ENCODE measurements at places on chromosomes 6 and 20.
A peak's percentile ranks its signal among the peaks of the same experiment; 100 is the strongest.

DNA sequence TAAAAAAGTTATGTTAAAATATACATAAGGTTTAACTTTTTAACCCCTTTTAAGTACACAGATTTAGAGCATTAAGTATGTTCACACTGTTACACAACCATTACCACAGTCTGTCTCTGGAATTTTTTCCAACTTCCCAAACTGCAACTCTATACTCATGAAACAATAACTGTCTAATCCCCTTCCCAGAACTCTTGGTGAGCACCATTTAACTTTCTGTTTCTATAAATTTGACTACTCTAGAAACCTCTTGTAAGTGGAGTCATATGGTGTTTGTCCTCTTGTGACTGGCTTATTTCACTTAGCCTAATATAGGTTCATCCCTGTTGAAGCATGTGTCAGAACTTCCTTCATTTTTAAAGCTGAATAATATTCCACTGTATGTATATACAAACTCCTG is 98.1 kb downstream of the MAP3K7 start:
- no peak for DNase-seq

GRCh38 chr6:37435373-37435772 is 2.4 kb downstream of the CMTR1 start:
- no peak for DNase-seq

- DNase-seq, result no peak
These were observed 56.5 kb downstream of the ARMC2 start for GRCh38 chr6:108904741-108905140.

DNA sequence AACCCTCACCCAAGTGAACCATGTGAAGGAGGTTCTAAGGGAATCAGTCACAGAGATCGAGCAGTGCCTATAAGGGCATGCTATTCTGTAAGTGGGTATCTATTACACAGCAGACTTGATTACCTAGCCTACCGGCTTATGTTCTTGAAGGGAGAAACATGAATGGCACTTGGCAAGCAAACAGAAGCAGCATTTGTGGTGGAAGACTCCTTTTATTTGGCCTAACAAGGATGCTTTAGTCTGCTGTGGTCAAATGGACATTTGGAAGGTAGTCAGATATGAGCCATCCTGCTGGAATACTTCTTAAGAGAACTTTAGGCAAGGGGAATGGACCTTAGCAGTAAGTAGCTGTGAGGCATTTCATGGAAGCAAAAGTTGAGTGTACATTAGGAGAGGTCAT is 126.3 kb downstream of the COL12A1 start:
- DNase-seq, result no peak

DNA sequence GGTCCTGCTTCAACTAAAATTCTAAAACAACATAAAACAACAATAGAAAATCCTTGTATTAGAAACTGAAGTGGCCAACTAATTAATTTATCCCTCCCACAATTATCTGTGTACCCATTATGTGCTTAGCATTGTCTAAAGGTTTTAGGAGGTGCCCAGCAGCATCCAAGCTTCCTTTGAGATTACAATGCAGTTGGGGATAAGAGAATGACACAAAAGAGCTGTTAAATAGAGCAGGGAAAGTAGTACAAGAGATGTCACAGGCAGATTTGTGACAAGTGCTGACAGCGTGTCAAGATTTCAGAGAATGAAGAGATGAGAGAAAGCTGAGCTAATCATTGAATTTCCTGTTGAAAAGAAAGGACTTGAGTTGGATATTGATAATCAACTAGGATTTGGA is 204.8 kb downstream of the OTOR start:
- DNase-seq, result no peak

DNA sequence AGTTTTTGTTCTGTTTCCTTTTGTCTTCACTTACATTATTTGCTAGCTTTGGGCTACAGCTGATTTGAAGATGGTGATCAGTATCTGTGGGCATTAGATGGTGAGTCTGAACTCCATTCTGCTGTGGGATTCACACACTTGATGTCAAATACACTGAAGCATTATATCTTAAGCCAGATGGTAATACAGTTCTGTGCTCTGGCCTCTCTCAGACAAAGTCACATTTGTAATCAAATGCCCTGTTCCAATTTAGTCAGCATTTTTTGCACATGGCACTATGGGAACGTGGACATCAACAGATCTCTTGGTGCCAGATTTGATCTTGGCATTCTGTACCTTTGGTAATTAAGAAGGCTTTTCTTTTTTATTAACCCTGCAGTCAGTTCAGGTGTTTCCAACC is 56.0 kb downstream of the SASH1 start:
- DNase-seq, result no peak

DNA sequence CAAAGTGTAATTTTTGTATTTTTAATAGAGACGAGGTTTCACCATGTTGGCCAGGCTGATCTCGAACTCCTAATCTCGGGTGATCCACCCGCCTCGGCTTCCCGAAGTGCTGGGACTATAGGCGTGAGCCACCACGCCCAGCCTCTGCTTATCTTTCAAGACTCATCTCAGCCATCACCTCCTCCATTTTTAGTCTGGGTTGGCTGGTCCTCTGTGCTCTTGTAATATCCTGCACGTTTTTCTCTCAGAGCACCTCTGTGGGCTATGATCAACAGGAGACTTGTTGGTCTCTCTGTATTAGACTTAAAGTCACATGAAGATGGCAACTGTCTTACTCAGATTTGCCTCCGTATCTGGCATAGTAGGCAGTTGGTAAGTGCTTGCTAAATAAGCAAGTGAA is 7.6 kb downstream of the NOTCH4 start:
- no peak for DNase-seq

DNA sequence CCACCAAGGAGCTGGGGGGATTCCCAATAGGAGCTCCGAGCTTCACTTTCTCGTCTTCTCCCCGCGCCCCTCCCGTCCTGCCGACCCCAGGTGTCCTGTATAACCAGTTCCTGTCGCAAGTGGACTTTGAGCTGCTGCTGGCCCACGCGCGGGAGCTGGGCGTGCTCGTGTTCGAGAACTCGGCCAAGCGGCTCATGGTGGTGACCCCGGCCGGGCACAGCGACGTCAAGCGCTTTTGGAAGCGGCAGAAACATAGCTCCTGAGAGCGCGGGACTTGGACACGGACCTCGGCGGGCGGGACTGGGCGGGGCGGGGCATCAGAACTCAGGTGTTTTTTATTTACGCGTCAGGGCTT is 340 bp upstream of the VARS2 start:
- no peak for DNase-seq

GRCh38 chr6:7145885-7146828 is 38.4 kb downstream of the RREB1 start:
- peak; percentile 64 for DNase-seq

DNA sequence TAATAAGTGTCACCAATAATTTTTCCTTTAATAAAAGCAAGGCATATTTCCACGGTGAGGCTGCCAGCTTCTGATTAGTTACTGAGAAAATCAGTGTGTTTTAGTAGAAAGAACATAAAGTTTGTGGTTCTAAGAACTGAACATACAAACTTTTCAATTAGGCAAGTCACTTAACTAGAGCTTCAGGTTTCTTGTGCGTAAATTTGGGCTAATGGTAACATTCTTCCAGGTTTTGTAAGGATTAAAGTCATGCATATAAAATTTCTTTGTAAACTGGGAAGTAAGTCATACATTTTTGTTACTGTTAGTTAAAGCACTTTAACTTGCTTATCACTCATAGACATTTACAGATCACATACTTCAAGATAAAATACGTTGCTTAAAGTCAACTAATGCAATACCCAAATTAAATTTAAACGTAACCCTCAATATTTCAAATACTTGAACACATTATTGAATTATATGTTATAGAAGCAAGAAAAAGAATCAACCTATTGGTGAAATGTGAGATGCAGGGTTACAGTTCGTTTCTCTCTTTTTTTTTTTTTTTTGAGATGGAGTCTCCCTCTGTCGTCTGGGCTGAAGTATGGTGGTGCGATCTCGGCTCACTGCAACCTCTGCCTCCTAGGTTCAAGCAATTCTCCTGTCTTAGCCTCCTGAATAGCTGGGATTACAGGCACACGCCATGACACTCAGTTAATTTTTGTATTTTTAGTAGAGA is 327.3 kb upstream of the NOX3 start:
- no peak for DNase-seq

DNA sequence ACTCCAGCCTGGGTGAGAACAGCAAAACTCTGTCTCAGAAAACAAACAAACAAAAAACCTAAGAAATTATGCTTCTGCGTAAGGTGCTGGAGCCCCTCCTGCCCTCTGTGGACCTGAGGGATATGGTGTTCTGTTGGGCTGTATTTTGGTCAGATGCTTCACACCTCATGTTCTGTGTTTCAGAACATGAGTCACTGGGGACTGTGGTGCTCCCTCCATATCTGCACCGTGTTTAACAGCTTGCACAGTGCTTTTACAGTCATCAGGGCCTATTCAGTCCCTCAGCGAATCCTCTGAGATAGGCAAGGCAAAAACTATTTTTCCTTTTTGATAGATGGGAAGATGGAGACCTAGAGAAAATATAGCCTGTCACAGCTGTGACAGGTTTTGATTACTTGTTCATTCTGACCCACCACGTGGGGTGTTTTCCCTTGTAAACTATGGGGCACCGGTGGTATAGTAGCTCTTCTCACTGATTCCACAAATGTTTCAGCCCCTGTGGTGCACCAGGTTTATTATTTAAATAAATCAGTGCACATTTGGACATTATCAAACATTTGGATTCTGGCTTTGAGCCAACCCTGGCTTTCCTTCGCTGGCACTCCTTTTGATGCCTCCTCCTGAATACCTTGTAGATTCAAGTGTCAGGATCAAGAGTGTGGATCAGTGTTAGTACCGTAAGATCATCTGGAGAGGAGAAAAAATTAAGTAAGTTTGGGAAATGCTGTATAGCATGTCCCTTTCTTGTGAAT is 9.6 kb downstream of the TTPAL start:
- no peak for DNase-seq

- peak; percentile 85 for DNase-seq
These were observed 38.2 kb downstream of the C6orf132 start for GRCh38 chr6:42104095-42104803.

GRCh38 chr20:56933331-56933698 is 304.2 kb downstream of the TFAP2C start:
- DNase-seq, result no peak

DNA sequence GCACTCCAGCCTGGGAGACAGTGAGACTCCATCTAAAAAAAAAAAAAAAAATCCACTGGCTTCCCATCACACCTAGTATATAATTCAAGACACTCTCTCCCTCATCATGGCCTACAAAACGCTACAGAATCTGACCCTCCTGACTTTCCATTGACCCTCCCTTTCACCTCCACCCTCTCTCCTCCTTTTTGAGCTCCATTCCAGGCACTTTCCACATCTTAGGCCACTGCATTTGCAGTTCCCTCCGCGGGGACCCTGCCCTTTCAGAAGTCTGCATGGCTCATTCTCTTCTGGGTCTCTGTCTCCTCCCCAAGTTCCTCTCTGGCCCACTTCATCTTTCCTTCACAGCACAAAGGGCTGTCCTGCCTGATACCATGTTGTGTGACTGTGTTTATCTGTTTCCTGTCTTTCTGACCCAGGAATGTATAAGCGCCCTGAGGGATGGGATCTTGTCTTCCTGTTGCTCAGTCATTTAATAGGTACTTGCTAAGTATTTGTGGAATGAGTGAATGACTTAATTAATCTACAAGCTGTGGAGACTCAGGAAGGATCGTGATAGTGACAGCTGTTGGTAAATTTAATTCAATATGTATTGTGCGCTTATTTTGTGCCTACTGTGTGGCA is 35.2 kb downstream of the NCR2 start:
- no peak for DNase-seq

- DNase-seq, result no peak
These were observed 98.3 kb downstream of the AIG1 start for GRCh38 chr6:143159001-143159400.

DNA sequence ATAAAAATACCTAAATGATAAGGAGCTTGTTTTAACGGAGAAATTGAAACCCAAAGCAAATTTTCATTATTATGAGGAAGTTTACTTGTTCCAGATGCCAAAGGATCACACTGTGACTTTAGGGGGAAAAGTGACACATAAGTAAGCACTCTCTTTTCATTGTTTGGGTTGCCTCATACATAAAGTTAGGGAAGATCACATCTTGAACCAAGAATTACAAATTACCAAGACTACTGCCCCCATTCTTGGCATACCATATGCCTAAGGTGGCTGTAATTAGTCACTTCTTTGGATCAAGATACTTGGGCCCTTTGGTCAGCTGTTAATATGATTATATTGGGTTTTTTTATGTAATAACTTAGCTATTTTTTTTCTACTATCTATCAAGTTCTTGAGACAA is 269.0 kb downstream of the COL12A1 start:
- no peak for DNase-seq

GRCh38 chr20:32201977-32202363 is 5.6 kb downstream of the PLAGL2 start:
- DNase-seq, result no peak

GRCh38 chr6:139373928-139374356 is 506 bp downstream of the CITED2 start:
- no peak for DNase-seq

DNA sequence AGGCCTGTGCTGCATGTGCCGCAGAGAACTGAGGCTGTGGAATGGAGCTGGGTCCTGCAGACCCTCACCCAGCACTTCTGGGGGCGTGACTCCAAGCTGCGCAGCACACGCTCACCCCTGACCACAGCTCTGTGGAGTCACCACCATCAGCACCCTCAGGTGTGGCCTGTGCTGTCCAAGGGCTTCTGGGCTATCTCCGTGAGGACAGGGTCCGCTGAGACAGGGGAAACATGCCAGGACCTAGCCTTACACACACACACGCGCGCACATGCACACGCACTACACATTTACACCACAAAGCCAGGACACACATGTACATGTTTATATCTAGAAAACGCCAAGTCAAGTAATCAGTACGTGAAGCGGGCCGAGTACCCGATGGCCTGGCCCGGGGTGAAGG is 26.8 kb upstream of the TCFL5 start:
- no peak for DNase-seq

GRCh38 chr6:134318236-134318973 is 493 bp upstream of the SGK1 start:
- peak; percentile 14 for DNase-seq

DNA sequence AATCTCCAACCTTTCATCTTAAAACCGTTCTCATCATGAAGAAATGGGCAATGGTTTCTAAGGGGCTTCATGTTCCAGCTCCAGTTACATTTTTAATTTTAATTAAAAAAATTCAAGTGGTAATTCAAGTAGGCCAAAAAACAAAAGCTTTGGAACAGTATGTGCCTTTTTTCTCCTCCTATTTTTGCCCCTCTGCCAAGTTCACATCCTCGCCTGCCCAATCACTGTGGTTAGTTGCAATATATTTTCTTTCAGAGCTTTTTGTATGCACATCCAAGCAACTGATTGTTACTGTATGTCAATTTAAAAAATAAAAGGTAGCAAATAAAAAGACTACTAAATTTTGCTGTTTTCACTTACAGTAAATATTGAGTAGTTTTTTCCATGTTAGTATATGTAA is 99.8 kb upstream of the B3GAT2 start:
- no peak for DNase-seq
